ENCODE measurements at places on chromosomes 2 and 18. TPM values are rescaled to one million over a fixed set of nuclear protein-coding genes. Genes with fewer than 3 reads are reported as not detected.

- no peak for DNase-seq
Observed at GRCh38 chr2:10427618-10427949, 20.5 kb downstream of the ODC1 start.

- no peak for DNase-seq
Observed at GRCh38 chr2:48194641-48195040, 288.3 kb upstream of the FBXO11 start.

- no peak for DNase-seq
Observed at GRCh38 chr2:202689898-202690297, 55.1 kb downstream of the FAM117B start.

DNA sequence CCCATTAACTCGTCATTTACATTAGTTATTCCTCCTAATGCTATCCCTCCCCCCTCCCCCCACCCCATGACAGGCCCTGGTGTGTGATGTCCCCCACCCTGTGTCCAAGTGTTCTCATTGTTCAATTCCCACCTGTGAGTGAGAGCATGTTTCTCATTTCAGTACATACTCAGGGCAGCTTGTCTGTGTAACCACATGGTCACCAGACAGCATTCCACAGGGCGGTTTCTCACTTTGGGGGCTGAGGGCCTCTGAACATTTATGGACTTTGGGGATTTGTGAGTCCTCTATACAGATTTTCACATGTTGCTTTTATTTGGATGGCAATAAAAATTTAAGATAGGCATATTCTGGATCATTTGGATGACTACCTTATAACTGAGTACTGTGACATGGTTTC lies 84.0 kb downstream of the LYPD6B start:
- DNase-seq = no peak

DNA sequence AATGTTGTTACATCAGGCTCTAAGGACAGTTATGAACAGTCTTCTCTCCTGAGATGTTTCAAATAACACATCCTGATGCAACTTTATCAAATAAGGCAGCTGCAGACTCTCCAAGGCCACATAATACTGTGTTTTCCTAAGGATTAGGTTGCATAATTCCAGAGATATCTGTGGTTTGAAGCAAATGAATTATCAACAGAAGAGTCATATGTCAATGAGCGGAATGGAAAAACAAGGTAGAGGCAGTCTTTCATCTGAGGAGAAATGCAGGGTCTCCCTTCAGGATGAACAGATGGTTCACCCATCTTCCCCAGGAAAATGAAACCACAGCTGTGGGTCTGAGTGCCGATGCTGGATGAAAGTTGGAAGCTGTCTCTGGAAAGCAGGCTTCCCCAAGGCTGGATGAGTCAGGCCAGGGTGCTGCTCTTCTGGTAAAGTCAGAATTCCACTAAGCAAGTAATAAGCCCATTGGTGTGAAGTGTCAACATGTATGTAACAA lies 22.2 kb downstream of the LYG1 start:
- no peak for DNase-seq

DNA sequence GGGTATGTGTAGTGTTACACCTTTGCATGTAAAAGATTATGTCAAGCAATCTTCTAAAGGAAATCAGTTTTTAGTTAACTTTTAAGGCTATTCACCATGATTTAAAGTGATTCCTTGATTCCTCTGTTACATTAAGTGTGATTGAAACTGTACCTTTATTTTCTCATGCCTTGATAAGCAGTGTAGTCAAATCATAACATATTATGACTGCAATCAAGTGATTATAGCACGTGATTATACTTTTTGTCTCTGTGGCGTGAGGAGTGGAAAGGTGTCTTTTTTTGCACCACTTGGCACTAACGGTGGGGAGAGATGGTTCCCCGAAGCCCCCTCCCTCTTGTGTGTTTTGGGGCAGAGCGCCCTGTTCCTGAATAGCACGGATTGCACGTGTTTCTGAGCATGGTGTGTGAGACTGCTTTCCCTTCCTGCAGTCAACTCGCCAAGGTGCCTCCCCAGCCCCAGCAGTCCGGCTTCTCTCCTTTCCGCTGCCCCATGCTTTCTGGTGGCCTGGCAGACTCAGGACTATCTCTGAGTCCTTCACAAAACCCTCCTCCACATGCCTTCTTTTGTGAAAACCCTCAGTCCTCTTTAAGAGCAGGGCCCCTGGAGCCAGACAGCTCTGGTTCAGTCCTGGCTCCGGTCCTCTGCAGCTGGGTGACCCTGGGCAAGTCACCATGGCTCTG lies 68.4 kb downstream of the AGAP1 start:
- no peak for DNase-seq

- DNase-seq = no peak
Observed at GRCh38 chr2:158837645-158838044, 42.5 kb downstream of the DAPL1 start.

- no peak for DNase-seq
Observed at GRCh38 chr18:77337604-77338003, 88.0 kb downstream of the GALR1 start.

DNA sequence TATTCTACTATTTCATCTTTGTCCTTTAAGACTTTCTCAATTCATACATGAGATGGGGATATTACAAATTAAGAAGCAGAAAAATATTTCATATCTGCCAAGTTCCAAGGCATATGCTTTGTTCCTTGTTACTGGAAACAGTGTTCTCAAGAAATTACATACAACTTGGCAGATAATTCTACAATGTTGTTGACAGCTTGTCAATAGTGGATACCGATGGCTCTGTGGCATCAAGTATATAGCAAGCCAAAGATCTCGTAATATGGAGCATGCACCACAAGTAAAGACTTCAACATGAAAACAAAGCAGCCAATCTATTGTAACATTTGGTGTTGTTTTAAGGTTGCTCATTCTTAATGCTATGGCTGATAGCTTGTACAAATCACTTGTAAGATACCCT lies 598.2 kb upstream of the KLHL29 start:
- no peak for DNase-seq

DNA sequence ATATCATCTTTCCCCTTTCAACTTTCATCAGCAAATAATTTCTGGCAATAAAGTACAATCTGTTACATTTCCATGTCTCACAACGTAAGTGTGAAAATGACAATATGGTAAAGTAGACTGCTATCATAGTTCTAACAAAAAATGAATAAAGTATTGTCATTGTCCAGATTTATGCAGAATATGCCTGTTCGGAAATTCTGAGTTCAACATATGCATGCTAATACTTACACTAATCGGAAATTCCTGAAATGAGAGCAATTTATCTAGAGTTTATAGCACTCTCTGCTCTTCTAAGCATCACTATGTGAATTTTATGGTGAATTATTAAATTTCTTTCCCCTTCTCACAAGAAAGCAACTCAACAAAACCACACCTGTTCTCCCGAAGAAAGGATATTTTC lies 8.1 kb downstream of the CWC22 start:
- no peak for DNase-seq

- no peak for DNase-seq
Observed at GRCh38 chr2:46798998-46799698, 116.5 kb downstream of the MCFD2 start.

DNA sequence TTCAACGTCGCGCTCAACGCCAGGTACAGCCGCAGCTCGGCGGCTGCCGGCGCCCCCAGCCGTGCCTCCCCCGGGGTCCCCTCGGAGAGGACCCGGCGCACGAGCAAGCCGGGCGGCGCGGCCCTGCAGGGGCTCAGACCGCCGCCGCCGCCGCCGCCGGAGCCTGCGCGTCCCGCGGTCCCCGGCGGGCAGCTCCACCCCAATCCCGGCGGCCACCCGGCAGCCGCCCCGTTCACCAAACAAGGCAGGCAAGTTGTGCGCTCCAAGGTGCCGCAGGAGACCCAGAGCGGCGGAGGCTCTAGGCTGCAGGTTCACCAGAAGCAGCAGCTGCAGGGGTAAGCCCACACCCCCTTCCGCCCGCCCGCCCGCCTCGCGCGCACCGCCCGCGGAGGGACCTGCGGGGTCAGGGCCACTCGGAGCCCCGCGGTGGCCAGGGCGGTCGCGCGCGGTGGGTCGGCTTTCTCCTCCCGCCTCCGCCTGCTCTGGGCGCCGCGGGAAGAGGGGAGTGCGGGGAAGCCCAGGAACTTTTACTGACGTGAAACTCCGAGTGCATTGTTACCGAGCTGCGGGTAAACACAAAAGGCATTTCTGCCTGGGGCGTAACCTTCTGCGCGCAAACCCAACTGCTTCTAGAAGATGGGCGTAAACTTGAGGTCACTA lies 861 bp downstream of the LTBP1 start:
- DNase-seq = no peak

The AP1S3 gene
- total RNA-seq = 8.4 TPM

The UGT1A8 gene
- total RNA-seq = not detected

The SRD5A2 gene
- total RNA-seq = 0.05 TPM

The ERICH2 gene
- total RNA-seq = not detected

The RESP18 gene
- not detected for total RNA-seq

The SIX3 gene
- total RNA-seq = 0.17 TPM

The MAL gene
- not detected for total RNA-seq

The GAREM1 gene
- 9.5 TPM for total RNA-seq
